Esophagus muscularis mucosa (tissue), 4 donors: ENCODE measurements at places on chromosomes 13 and 19. TPM values are rescaled to one million over a fixed set of nuclear protein-coding genes. Genes with fewer than 3 reads are reported as not detected.

DNA sequence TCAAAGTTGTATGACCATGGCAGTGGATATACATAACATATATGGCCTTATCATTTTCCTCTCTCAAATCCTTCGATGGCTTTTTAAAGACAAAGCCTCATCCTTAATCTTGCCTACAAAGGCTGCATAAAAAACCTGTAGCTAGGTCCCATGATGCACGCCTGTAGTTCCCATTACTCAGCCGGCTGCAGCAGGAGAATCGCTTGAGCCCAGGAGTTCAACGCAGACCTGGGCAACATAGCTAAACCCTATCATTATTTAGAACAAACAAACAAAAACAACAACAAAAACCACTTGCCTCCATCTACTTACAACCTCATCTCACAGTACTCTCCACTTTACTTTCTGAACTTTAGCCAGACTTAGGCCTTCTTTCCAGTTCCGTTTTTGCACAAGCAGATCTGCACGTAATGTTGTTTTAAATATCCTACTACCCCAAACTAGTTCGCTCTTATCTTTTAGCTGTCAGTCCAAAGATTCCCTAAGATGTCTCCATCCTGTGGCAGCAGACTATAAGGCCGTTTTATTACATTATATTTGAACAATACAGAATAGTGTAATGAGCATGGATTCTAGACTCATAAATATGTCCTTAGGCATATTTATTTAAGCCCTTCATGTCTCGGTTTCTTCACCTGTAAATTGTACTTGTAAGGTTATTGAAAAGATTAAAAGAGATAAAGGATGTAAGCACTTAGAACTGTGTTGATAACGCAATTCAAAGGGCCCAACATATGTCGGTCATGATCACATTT lies 969 bp upstream of the POMP start:
- DNase-seq: no peak

DNA sequence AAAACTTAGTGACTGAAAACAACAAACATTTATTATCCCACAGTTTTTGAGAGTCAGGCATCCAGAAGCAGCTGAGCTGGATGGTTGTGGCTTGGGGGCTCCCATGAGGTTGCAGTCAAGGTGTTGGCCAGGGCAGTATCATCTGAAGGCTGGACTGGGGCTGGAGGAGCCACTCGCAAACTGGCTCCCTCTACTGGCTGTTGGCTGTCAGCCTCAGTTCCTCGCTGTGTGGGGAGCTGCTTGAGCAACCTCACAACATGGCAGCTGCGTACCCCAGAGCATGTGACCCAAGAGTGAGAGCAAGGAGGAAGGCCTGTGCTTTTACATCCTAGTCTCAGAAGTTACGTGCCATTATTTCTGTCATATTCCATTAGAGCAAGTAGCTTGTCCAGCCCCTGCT lies 9.7 kb downstream of the YJU2 start:
- no peak for DNase-seq

SMIM24 gene
- total RNA-seq: not detected

MISP3 gene
- total RNA-seq: 1.5 TPM

- DNase-seq: no peak
Measured at GRCh38 chr13:25867038-25867437, 184.8 kb downstream of the SHISA2 start.

- no peak for DNase-seq
Measured at GRCh38 chr19:29239213-29239776, 26.3 kb upstream of the UQCRFS1 start.

ATP7B gene
- 5.0 TPM for total RNA-seq

DNA sequence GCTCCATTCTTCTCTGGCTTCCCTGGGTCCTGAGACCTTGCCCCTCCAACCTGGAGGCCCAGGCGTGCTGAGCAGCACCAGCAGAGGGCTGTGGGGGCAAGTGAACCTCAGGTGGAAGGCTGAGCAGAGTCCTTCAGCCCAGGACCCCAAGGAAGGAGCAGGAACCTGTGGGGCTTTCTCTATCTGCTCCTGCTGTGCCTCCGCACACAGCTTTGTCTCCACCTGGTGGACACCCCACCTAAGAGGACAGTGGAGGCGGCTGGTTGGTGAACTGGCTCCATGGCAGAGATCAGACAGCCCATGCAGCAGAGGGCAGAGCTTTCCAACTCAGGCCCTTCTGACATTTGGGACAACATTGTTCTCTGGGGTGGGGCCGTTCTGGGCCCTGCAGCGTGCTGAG lies 19.7 kb downstream of the ZFR2 start:
- DNase-seq: no peak

COL5A3 gene
- total RNA-seq: 12.9 TPM

GZMM gene
- not detected for total RNA-seq

GRCh38 chr13:101707659-101708058 lies 255.2 kb downstream of the ITGBL1 start:
- no peak for DNase-seq

GRCh38 chr13:37364956-37365355 lies 233.6 kb downstream of the POSTN start:
- no peak for DNase-seq

DNA sequence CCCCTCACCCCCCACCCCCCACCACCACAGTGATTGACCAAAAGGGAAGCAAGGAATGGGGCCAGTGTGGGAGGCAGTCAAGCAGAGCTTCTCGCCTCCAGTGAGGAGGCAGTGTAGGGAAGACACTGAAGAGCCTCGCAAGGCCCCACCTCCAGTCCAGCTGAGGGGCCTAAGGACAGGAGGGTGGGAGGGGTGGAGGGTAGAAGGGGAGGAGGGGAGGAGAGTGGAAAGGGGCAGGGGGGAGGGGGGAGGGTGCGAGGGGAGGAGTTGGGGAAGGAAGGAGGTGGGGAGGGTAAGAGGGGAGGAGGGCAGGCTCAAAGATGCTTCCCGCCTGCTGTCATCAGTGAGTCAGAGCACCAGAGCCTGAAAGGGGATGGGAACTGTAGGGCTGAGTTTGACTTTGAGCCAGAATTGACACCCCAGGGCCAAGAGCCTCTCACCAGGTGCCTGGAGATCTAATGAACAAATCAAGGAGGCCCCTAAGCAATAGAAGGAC lies 786.2 kb downstream of the UQCRFS1 start:
- no peak for DNase-seq

- DNase-seq: peak; percentile 60
Measured at GRCh38 chr13:33612641-33613638, 205.0 kb upstream of the RFC3 start.

MYBPC2 gene
- total RNA-seq: not detected

- DNase-seq: no peak
Measured at GRCh38 chr19:29795461-29796172, 16.2 kb upstream of the CCNE1 start.

DNA sequence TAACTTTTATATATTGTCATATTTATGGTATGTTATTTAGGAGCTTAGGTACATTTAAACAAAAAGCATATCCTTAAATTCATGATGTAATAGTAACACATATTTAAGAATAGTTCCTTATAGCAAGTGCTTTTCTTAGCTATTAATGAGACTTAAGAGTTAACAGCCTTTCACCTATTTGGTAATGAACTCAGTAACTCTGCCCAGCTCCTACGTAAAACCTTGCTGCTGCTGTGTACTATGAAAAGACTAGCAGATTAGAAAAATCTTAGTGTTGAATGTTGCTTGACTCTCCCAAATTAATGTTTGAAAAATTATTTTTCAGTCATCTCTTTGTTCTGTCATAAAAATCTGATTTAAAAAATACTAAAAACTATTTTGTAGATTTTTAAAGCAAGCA lies 6.9 kb downstream of the GPR180 start:
- no peak for DNase-seq

DNA sequence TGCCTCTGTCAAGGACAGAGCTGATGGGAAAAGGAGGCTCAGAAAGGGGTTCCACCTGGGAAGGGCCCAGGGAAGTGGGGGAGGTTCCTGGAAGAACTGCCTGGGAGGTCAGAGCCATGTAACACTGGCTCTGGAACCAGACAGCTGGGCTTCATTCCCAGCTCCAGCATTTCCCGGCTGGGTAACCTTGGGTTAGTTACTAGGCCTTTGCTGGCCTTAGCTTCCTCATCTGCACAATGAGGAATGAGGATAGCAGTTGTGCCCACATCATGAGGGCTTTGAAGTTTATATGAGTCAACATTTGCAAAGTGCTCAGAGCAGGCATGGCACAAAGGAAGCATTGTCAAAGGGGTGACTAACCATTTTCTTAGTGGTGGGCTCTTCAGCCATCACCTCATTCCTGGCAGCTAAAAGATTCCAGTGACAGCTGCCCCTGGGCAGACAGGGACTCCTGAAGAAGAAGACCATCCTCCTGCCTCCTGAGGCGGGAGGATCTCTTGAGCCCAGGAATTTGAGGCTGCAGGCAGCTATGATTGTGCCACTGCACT lies 1.7 kb upstream of the DNAJB1 start:
- no peak for DNase-seq

WDR62 gene
- 0.52 TPM for total RNA-seq

DNA sequence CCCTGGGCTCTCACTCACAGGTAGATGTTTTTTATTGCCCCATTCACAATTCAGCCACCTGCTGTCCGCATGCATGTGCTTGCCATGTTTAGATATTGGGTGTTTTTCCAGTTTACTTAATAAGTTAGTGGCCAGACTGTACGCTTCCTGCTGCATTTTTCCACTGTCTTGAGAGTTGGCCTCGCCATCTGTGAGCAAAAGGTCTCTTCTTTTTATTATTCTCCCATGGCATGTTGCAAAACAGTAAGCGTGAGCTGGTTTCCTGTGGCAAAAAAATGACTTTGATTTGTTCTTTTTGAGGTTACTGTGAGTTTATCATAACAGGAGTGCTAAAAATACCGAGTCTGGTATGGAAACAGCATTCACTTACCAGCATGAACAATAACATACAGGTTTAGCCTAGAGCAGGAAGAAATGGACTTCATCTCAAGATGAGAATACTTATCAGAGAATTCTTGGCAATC lies 46.0 kb downstream of the SAE1 start:
- no peak for DNase-seq

DNA sequence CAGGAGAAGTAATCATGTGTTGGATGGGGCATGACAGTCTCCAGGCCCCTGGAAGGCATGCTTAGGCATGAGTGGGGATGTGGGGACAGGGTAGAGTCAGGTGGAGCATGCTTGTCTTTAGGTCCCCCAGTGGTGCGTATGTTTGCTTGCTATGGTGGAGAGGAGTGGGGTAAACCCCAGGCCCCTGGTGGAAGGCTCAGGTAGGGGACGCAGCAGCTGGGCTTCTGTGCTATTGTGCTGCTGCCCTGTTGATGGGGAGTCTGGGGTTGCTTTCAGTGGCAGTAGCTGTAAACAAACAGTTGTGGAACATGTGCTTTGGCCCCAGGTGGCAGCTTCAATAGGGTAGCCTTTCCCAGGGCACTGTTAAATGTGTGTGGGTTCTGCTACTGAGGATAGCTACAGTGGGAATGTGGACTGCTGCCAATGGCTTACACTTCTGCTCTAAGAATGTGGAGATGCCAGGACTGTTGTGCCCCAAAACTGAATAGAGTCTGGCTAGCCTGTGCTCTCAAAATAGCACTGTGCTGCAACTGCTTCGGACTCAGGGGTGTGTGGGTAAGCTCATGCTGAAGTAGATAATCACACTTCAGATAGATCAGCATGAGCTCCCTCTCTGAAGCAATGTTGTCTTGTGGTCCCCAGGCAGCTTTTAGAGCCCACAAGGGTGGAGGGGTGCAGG lies 1257.3 kb downstream of the DIAPH3 start:
- no peak for DNase-seq

SIAH3 gene
- total RNA-seq: not detected

DNA sequence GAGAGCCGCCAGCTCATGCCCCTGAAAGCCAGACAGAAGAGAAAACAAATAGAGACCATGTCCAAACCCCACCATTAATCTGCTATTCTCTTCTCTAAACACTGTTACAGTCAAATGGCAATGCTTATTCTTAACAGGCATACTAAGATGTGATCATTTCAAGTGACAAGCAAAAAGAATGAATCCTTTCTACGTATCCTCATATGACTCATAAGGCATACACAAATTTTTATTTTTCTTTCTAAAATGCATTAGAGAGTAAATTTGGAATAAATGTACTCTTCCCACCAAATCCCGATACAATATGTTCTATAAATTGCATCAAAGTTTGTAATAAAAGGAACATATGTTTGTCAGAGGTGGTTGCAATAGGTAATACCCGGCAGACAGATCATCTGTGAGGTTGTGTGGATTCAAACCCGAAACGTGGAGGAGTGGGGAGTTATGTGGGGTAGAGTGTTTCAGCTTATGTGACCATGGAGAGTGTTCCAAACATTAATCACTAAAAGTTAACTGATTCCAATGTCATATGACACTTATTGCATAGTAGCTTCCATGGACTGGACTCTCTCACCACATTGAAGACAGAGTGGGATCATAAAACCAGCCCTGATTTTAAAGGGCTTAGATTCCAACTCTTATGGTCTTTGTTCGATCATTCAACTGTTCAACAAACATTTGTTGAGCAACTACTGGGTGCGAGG lies 213.1 kb downstream of the DCLK1 start:
- DNase-seq: no peak

DNA sequence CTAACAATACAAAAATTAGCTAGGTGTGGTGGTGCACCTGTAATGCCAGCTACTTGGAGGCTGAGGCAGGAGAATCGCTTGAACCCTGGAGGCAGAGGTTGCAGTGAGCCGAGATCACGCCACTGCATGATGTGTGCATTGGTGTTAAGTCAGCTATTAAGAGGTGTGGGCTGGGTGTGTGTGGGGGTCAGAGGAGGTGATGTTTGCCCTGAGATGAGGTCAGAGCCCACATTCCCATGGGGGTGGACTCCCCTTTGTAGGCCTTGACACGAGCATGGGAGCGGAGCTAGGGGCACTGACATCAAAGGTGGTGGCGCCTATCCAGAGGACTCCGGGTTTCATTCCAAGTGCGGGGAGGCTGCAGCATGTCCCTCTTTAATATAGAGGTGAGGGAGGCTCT lies 34.6 kb upstream of the LDLR start:
- no peak for DNase-seq

- DNase-seq: no peak
Measured at GRCh38 chr13:64871742-64872141, 2358.4 kb downstream of the PCDH9 start.

DNA sequence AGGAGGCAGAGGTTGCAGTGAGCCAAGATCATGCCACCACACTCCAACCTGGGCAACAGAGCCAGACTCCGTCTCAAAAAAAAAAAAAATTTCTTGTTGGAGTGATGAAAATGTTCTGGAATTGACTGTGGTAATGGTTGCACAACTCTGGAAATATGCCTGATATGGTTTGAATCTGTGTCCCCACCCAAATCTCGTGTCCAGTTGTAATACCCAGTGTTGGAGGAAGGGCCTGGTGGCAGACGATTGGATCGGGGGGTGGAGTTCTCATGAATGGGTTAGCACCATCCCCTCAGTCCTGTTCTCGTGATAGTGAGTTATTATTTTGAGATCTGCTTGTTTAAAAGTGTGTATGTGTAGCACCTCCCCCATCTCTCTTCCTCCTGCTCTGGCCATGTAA lies 41.1 kb upstream of the MAP3K10 start:
- DNase-seq: no peak

- DNase-seq: no peak
Measured at GRCh38 chr19:44107751-44108150, 5.4 kb upstream of the ZNF225 start.

DHDH gene
- not detected for total RNA-seq

- no peak for DNase-seq
Measured at GRCh38 chr19:49871349-49871985, 4.1 kb upstream of the PNKP start.

- DNase-seq: no peak
Measured at GRCh38 chr19:6710273-6711077, 10.0 kb downstream of the C3 start.
